ENCODE measurements at places on chromosomes 12 and 14.

DNA sequence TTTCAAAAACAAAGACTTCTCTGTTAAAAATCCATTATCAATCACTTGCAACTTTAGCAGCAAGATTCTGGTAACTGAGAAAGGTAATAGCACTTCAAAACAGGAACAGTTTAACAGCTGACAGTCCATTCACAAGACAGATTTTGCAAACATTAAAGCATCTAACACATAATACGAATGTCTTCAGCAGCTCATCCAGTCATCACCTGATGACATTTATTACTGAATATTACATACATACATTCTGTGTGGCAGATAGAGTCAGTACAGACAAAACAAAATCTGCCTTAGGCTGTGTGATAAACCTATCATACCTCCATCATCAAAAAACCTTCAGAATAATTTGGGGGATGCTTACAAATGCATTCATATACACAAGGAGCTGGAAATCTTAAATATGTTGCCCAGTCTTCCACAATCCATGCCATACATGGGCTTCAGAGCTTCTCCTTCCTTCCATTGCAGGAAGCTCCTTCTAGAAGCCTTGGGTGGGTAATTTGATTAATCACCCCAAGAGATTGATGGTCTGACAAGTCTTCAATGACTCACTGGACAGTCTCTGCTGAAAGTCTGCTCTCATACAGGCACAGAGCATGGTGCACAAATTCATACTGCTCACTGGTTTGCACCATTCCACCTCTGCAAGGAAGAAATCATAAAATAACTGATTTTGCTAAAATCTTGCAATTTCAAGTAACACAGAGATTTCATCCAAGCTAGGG is 1.6 kb upstream of the PTPRB start:
- peak; percentile 60 for DNase-seq

GRCh38 chr12:132108211-132108832 is 35.8 kb downstream of the DDX51 start:
- no peak for DNase-seq

- DNase-seq: peak; percentile 74
Observed at GRCh38 chr12:26195641-26196420, 458 bp downstream of the SSPN start.

DNA sequence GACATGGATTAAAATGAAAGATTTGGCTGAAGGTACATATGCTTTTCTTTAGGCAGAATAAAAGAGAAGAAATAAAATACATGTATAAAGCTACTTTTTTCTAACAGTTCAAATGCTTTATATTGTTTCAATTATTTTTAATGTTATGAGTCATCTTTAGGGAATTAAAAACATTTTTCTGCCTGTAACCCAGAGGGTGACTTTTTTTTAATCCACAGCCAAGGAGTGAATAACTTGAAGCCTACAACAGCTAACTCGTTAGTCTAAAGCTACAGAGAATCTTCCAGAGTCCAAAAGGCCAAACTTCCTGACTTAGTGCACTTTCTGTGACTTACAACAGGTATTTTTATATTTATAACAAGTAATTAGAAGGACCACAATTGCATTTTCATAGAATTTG is 151.6 kb downstream of the SEC23A start:
- DNase-seq: no peak

DNA sequence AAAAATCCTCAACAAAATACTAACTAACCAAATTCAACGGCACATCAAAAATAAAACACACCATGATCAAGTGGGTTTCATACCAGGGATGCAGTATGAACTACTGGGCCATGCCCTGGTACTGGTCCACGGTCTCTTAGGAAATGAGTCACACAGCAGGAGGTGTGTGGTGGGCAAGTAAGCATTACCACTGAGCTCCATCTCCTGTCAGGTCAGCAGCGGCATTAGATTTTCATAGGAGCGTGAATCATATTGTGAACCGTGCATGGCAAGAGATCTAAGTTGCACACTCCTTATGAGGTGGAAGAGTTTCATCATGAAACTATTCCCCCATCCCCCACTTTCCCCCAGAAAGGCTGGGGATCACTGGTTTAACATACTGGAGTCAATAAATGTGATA is 6.7 kb upstream of the LGR5 start:
- peak; percentile 43 for DNase-seq

DNA sequence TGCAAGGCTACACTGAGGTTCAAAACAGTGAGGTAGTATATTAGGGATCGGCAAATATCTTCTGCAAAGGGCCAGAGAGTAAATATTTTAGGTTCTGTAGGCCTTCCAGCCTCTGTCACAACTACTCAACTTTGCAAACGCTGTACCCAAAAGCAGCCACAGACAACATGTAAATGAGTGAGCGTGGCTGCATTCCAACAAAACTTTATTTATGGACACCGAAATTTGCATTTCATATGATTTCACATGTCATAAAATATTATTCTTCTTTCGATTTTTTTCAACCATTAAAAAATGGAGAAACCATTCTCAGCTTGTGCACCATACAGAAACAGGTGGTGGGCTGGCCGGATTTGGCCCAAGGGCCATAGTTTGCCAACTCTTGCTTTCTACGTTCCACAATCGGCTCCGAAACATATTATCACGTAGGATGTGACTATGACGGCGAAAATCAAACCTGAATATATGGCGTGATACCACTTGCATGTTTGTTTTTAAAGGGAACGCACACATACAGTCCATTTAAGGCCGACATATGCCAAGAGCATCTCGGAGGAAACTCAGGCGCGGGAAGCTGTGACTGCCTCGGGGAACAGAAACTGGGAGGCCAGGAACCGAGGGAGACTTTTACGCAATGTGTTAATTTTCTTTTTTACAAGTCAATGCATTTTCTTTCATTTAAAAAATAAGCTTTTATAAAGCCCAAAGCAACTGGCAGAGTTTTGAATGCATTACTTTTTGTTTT is 7.1 kb downstream of the NCOR2 start:
- DNase-seq: no peak

GRCh38 chr12:104953323-104953722 is 4.8 kb downstream of the SLC41A2 start:
- DNase-seq: peak; percentile 19

DNA sequence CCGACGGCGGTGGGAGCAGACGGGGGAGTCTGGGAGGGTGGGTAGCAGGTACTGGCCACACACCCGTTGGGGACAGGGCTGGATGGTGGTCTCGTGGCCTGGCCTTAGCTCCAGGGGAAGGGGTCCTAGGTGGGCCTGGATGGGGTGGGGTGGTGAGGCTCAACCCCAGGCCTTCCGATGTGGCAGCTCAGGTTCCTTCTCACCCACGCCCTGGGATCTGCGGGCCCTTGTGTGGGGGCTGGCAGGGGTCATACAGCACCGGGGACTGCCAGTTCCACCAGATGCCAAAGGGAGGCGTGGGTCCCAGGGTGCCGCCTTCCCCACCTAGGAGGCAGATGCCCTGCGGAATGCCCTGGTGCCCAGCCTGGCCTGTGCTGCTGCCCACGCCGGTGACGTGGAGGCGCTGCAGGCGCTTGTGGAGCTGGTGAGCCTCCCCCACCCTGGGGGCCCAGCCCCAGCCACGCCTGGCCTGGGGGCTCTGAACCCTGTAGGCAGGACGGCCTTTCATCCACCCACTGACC is 21.0 kb downstream of the ASPG start:
- no peak for DNase-seq

DNA sequence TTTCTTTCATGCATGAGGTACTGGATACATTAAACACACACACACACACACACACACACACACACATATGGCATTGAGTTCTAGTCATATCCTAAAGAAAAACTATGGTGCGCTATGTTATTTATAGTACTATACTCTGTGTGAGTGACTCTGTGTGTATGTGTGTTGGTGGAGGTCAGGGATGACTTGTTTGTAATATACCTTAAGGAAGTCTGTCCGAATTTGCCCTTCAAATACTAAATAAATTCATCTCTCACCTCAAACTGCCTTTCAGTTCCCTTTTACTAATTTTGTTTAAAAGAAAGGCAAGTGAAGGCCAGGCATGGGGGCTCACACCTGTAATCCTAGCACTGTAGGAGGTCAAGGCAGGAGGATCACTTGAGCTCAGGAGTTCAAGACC is 2.1 kb upstream of the AKAP5 start:
- DNase-seq: no peak

DNA sequence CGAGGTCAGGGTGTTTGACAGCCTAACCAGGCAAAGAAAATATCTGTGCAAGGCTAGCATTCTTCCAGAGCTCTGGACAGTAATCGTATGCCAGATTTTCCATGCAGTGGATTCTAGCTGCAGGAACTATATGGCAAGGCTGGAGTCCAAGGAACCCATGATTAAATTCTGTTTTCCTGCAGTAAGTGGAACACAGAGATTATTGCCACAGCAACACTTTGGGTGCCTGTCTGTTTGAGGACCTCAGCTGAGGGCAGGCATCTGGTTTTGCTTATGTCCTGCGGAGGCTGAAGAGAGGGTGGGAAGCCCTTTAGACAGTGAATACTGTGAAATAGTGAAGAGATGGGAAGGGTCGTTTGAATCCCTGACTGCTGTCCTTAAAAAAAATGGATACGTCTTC is 104.4 kb downstream of the DAD1 start:
- DNase-seq: no peak

DNA sequence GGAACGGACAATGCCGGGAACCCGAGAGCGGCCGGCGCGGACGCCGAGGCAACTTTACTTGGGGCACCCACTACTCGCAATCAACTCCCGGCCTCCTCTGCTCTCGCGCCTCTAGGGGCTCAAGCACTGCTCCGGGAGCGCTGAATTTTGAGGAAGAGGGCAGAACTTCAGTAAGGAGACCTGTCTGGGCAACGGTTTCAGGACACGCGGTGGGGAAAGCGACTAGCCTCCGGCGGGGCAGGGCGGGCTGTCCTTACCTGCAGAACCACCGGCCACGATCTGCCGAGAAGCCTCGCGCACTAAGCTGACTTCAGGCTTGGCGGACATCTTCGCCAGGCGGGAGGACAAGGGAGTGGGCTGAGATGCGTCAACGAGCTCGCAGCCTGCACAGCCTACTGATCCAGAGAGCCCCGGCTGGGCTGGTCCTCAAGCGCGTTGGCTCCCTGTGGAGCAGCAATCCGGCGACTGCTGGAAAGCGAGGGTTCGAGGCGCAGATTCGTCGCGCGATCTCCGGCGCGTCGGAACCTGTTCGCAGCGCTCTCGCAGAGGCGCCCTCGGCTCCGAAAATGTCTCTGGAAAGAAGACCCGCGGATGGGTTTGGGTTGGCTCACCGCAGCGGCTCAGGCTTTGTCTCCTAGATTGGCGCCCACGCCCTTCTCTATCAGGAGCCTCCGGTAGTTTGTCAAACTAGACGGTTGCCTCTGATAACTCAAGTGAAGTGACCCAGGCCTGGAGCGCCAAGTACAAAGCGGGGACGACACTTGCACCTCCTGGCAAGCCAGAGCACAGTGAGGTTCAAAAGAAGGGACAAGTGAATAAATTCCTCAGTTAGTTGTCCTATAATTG is at the start of gene SLC25A21:
Gene SLC25A21, minus strand, starts transcription at position 583 of the 846 bp plus-strand sequence.
- DNase-seq: peak; percentile 87

- DNase-seq: peak; percentile 46
Observed at GRCh38 chr14:73802431-73803188, 49.0 kb upstream of the PTGR2 start.

DNA sequence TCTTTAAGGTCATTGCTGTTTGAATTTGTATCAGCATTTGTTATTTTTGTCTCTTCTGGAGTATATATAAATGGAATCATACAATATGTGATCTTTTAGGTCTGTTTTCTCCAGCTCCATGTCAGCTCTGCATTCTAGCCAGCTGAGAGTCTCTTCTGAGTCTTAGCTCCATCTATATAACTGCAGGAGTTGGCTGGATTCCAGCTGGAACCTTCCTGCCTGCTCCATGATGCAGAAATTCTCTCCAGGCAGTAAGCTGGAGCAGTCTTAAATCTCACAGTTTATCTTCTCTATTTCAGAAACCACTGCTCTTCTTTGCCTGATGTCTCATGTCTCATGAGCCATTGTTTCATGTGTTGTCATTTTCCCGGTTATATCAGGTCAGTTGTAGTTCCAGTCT is 827.6 kb downstream of the NRXN3 start:
- DNase-seq: no peak

Data from PC-3 (cell line).